ENCODE measurements at places on chromosomes 1 and 21.

GRCh38 chr1:56979986-56980755 lies 14.4 kb upstream of the C8B start:
- no peak for DNase-seq

- no peak for DNase-seq
Observed at GRCh38 chr1:234782791-234783190, 172.8 kb upstream of the IRF2BP2 start.

- DNase-seq: no peak
Observed at GRCh38 chr1:4018466-4019146, 118.5 kb upstream of the C1orf174 start.

GRCh38 chr1:96487394-96487793 lies 234.2 kb upstream of the PTBP2 start:
- DNase-seq: no peak

- DNase-seq: no peak
Observed at GRCh38 chr1:174036204-174036603, 14.0 kb upstream of the RC3H1 start.

- DNase-seq: no peak
Observed at GRCh38 chr1:214446772-214447556, 104.4 kb downstream of the PTPN14 start.

DNA sequence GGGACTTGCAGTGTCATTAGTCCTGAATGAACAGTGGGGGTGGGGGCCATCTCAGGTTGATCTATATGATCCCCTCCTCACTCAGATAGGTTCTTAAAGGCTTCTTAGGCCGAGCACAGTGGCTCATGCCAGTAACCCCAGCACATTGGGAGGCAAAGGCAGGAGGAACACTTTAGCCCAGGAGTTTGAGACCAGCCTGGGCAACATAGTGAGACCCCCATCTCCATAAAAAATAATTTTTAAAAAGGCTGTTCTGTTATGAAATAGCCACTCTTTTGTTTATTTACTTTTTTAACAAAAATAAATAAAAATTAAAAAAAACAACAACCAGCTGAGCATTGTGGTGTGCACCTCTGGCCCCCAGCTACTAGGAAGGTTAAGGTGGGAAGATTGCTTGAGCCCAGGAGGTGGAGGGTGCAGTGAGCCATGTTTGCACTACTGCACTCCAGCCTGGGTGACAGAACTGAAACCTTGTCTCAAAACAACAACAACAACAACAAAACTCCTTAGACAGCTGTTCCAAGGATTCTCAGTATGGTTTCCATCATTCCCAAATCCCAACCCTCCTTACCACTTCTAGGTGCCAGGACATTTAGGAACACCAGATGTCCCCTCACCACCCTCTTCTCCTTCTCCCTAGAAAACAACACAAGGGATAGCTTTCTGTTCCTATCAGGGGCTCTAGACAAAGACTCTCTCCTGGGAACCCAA lies 2.0 kb upstream of the TRAPPC3 start:
- no peak for DNase-seq

DNA sequence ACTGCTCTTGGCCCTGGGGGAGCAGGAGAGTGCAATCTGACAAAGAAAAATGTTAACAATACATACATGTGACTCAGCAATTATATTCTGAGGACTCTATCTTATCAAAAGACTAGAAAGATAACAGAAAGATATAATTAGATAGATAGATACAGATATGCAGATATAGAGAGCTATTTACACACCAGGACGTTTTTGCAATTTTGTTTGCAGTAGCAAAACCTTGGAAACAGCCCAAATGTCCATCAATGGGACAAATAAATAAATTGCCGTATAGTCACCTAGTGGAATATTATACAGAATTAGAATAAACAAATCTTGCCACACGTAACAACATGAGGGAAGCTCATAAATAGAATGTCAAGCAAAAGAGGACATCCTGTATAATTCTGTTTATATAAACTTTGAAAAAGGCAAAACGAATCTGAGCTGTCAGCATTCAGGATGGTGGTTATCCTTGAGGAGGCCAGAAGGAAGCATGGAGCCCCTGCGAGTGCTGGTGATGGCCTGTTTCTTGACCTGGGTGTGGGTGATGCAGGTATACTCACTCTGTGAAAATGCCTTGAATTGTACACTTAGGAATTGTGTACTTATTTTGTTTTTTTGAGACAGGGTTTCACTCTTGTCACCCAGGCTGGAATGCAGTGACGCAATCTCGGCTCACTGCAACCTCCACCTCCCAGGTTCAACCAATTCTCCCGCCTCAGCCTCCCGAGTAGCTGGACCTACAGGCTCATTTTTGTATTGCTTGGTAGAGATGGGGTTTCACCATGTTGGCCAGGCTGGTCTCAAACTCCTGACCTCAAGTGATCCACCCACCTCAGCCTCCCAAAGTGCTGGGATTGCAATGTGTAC lies 12.8 kb upstream of the TRIM63 start:
- DNase-seq: no peak
